ENCODE measurements at places on chromosomes 1 and 21. TPM values are rescaled to one million over a fixed set of nuclear protein-coding genes. Genes with fewer than 3 reads are reported as not detected.

UBE4B gene
- total RNA-seq, result 55.0 TPM

LMOD1 gene
- total RNA-seq, result 638 TPM

FTCD gene
- total RNA-seq, result 0.27 TPM

AMY2A gene
- 4.7 TPM for total RNA-seq

GBP6 gene
- not detected for total RNA-seq

COL24A1 gene
- total RNA-seq, result 2.8 TPM

TRABD2B gene
- total RNA-seq, result 10.7 TPM

SCMH1 gene
- total RNA-seq, result 65.9 TPM

GRCh38 chr21:40696246-40696645 lies 150.7 kb downstream of the DSCAM start:
- DNase-seq, result no peak

- DNase-seq, result no peak
Measured at GRCh38 chr1:18673976-18674375, 43.3 kb downstream of the PAX7 start.

DNA sequence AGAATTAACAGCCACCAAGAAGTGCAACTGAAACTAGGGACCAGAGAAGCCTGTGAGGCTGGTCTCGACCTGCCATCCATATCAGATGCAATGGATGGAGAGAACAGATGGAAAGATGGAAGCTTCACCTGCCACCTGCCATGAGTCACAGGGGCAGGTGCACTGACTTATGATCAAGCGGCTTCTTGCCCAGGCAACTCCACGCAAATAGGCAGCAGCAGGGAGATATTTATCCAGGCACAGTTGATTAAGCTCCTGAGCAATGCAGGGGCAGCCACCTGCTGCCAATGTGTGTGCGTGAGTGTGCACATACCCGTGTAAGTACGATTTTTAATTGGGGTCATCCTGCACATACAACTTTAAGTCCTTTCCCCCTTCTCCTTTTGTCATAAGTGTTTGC lies 174.2 kb downstream of the PTPRU start:
- DNase-seq, result no peak

DNA sequence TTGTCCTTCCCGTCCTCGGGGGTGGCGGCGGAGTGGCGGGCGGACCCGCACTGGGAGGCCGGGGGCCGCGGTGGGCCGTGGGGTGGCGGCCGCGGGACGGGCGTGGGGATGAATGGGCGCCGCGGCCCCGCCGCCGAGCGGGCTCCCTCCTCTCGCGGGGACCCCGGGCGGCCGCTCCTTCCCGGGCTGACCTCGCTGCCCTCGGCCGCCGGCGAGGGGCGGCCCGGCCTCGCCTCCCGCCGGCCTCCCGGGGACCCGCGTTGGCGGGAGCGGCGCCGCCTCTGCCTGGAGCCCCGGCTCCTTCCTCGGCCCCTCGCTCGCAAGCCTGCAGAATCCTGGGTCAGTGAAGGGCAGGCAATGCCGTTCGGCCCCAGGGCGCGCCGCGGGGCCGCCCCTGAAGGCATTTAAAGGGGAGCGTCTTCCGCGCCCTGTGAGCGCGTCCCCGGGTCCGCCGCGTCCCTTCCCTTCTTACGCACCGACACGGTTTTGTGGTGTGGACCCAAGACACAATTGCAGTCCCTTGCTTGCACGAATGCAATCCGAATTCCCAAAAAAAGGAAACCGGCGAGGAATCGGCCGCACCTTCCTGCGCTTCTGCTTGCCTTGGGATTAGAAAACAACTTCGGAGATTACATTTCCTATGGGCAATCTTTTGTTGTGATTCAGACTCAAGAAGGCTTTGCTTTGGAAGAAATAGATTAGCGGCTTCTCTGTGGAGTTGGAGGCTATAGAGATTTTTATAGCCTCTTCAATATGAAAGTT lies 776 bp downstream of the ITSN1 start:
- no peak for DNase-seq

DNA sequence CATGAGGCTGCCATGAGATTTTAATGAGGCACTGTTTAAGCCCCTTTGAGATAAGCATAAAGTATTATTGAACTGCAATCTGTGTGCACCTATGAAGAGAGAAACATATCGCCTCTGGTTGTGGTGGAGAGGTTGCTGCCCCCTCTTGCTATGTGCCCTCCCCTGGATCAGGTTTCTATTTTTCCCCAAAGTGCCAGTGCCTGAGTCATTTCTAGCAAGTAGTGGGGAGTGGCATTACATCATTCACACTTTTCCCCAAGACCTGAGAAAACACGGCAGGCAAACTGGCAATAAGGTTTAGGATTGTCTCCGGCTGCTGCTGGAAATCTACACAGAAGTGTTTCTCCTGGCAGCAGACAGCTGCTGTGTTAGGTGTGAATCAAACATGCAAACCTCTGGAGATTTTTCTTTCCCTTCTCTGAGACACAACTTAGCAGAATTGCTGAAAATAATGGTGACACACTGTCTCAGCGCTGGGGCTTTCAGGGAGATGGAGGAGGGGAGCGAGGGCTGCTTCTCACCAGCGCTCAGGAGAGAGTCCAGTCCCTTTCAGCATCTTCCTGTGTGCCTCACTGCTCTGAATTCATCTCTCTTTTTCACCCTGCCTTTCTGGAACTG lies 13.7 kb upstream of the RGS16 start:
- no peak for DNase-seq

- DNase-seq, result no peak
Measured at GRCh38 chr1:33072707-33073106, 8.2 kb upstream of the AZIN2 start.

- DNase-seq, result no peak
Measured at GRCh38 chr1:213871179-213871578, 116.6 kb upstream of the PROX1 start.

DNA sequence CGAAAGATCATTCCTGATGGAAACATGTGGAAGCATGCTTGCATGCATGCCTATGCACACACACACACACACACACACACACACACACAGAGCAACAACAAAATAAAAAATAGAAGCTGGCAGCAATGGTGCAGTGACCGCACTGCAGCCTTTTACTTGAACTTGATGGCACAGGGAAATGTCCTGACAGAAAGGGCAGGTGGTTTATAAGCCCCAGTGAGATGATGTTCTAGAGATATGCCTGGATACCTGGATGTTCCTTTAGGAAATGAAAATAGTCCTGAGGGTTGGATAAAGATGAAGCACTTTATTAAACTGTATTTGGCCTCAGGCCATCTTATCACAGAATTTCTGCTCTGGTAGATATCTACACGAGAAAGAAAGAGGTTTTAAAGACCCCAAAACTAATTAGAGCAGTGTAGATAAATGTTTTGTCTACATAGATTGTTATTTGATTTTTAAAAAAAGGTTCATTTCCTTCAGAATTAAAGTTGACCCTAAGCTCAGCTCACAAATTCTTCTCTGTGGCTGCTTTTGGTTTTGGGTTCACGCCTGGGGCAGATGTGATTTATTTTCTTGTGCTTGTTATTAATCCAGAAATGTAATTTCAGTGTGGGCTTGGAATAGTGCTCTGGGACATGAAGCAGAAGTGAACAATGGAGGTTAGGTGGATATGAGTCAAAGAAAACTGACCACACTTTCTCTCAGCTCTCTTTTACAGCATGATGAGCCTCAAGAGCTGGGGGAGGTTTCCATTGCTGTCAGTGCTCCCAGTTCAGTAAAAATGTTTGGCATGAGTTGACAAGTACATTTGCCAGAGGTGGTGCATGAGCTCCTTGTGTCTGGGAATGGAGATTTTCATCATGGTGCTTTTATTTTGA lies 22.9 kb downstream of the ADAM30 start:
- DNase-seq, result no peak

- DNase-seq, result no peak
Measured at GRCh38 chr1:176575991-176576390, 113.0 kb downstream of the PAPPA2 start.

- DNase-seq, result no peak
Measured at GRCh38 chr1:151713044-151713443, 3.6 kb downstream of the CELF3 start.

DNA sequence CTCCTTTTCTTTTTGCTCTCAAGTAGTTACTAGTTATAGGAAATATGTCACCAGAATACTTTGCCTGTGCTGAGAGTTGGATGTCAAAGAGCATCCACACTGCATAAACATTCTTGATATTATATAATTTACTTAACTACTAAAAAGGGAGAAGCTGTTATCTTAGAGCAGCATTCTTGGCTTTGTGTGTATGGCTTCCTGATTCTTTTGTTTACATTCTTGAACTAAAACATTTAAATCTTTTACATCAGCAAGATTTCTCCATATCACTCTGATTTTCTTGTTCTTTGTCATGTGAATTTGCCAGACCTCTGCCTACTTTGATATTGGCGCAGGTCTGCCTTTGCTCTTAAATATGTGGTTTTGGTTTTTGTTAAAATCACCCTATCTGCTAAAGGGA lies 48.8 kb downstream of the SUCO start:
- no peak for DNase-seq

DNA sequence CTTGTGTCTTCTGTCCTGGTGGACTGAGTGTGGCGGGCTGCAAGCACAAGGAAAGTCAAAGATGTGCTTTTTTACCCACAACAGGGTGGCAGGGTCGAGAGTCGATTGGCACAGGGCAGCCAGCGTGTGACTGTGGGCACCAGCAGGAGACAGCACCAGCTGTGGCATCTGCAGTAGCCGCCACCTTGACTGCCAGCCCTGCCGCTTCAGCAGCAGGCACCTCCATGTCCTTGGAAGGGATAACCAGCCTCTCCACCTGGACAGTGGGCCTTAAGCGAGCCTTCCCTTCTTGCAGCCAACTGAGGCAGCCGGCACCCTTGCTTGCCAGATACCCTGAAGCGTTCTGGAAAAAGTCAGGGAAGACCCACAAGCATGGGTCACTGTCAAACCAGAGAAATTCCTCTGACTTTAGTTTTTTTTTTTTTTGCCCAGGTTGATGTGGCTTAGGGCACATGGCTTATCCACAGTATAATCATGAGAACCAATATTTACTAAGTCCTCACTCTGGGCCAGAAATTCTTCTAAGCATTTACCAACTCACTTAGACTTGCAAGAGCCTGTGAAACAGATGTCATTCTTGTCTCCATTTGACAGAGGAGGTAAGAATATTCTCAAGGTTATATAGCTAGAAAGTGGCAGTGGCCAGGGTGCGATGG lies 30.1 kb upstream of the PTGFRN start:
- no peak for DNase-seq

DNA sequence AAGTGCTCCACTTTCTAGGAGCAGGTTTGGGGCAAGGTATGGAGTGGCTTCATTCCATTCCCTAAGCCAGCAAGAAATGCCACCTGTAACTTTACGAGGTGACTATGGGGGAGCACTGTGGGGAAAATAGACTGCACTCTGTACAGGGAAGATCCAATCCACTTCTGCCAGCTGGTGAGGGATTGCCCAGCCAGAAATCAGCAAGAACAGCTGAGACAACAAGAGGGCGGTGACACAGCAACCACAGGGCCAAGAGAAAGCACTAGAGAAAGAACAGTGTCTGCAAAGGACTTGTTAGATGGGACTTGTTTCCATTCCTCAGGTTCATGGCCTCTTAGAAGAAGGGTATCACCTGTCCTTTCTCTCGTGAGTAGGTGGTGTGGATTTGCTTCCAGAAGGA lies 19.6 kb downstream of the CAPN8 start:
- DNase-seq, result no peak

DNA sequence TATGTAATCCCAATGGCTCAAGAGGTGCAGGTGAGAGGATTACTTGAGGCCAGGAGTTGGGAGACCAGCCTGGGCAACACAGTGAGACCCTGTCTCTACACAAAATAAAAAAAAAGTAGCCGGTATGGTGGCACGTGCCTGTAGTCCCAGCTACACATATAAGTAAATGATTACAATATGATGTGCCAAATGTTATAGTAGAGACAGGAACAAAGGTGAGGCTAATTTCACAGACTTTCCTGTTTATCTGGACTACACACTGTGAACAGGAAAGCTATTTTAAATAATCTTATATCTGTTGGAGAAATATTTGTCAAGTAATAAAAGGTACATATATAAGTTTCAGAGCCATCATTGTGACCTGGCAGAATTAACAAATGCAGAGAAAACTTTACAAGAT lies 77.7 kb downstream of the UROD start:
- DNase-seq, result no peak

- DNase-seq, result no peak
Measured at GRCh38 chr1:29100487-29100886, 23.2 kb downstream of the TMEM200B start.

DNA sequence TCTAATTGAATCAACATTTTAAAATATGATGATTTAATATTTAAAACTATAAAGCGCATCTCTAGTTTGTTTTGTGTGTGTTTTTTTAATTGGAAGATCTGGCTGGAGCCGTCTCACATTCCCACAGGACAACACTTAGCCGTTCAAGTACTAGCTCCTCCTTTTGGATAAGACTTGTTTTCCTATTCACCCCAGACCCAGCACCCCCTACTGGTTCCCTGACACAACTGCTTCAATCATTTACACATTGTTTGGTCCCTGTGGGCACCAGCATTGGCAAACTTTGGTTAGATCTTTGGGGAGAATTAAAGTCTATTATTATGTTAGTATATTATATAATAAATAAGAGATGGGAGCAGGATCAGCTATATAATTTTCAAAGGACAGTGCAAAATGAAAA lies 34.5 kb downstream of the TYW3 start:
- DNase-seq, result no peak

DNA sequence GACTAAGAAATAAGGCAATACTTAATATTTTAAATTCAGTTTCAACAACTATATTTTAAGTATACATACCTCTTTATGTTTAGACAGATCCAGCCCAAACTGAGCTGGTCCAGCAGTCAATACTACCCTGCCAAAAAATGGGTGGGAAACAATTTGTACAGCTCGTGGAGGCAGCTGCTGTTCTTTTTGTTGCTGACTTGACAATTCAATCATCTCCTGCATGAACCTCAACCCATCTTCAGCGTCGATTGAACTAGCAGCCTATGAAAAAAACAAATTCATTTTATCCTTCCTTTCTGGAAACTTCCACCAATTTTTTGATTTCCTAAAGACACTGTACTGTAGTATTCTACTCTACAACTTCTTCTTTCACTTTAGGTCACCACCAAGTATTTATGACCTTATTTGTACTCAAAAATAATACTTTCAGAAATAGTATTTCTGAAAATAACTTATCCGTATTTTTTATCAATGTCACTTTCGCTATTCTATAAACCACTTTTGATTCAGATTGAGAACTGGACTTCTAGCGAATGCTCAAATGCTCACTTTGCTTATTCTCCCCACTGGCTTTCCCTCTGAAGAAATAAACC lies 46.5 kb downstream of the EDEM3 start:
- no peak for DNase-seq

GRCh38 chr1:42876009-42876408 lies 29.6 kb downstream of the ZNF691 start:
- DNase-seq, result no peak

GRCh38 chr1:232372841-232373440 lies 257.0 kb downstream of the SIPA1L2 start:
- DNase-seq, result no peak

GRCh38 chr1:27348861-27349783 lies 7.3 kb downstream of the SYTL1 start:
- no peak for DNase-seq

DNA sequence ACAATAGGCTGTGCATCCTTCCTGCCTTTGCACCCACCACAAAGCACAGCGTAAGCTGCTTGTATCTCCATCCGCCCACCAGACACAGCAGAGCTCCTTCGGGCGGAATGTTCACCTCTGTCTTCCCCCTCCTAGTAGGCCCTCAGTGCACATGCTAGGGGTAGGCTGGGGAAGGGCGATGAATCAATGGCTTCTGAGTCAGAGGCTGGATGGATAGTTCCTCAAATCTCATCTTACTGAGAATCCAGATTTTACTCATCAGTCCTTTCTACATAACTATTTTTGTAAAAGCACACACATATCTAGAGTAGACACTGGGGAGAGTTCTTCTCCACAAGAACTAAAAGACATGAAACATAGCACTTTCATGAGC lies 73.8 kb downstream of the BCAR3 start:
- DNase-seq, result no peak

All from thoracic aorta (tissue), 2 donors.